ENCODE measurements at places on chromosomes 3 and 15.

- no peak for DNase-seq
Measured at GRCh38 chr3:187519428-187519890, 150.7 kb downstream of the SST start.

DNA sequence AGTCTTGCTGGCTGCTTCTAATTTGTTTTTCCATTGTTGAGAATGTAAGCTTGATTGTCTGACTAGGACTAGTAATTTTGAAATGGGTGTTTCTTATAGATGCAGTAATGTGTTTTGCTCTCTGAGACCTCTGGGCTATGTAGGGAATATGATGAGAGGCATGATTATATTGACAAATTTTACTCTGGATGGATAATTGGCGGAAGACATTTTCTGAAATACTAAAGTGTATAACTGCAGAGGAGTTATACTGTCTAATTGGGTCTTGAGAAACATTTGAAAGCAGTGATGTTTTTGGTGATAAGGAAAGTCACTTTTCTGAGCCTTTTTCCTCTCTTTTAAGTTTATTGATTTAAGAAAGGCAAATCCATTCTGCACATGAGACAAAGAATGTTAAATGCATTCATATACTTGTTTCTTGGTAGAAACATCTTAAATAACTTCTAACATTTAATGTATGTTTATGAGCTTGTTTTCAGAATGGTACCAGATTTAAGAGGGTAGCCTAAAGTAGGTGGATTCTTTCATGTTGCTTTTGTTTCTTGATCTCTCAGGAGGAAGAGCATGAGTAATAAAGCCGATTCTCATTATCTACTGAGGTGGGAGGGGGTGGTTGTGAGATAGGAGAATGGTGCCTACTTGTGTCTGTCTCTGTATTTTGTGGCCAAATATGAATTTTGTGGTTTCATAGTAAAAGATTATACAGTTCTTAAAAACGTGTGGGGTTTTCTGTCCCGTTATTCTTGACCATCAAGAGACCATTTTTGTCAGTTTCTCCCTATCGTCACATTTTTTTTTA is 2.0 kb downstream of the ATP2C1 start:
- no peak for DNase-seq

DNA sequence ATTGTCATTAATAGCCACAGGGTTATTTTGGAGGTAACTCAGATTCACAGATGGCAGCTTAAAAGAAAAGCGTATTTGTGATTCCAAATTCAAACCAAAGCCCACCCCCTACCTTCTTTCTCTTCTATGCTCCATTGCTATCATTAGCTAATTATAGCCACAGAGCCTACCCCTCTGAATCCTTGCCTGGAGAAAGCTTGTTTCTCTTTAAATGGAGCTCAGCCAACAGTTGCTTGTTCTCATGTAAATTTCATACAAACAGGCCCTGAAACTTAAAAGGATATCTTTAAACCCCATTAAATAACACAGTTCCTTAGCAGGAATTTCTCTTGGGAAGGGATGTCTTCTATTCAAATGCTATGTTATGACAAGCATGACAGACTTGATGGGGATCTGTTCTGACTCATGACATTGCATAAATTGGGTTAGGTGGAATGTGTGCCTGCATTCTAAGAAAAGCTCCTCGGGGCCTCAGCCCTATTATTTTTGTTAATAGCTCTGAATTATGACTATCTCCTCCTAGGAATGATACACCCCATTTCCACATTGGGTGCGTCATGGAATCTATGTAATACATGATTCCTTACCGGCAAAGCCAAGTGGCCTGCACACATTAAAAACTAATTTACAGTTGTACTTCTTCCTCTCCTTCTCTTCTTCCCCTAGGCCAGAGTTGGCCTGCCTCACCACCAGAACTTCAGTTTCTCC is 265.8 kb downstream of the TAFA4 start:
- DNase-seq = no peak

DNA sequence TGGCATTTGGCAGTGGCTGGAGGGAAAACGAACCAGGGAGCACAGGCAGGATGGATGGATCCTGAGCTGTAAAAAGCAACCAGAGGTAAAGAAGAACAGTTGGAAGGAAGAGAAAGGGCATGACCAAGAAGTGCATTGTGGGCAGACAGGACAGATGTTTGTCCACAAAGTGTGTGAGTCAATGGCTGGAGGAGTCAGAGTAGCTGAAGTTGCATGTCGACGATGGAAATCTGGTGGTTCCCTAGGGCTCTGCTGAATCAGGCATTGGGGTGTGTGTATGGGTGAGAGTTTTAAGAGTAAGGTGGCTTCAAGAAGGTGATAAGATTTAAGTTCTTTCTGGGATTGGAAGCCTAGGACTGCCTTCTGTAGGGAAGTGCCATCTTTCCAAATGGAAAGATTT is 214.0 kb upstream of the BHLHE40 start:
- no peak for DNase-seq

GRCh38 chr3:79040701-79041100 is 727.1 kb downstream of the ROBO1 start:
- DNase-seq = no peak

- DNase-seq = no peak
Measured at GRCh38 chr3:195030791-195031321, 240.1 kb downstream of the XXYLT1 start.

DNA sequence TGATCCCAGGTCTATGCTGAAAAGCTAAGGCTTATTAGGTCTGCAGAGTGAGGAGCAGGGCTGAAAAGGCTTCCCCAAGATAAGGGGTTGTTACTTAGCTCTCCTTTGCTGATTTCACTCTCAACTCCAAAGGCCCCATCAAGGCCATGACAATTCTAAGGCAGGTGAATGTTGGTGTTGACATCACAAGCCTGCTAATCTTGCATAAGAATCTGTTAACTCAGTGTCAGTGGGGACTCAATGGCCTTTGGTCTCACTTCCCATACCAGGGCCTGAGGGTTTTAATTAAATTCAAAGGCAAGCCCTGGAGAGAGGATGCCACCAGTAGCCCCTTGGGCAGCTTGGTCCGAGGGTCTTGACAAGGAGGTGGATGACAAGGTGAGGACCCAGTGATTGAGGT is 9.4 kb upstream of the ALAS1 start:
- DNase-seq = no peak

DNA sequence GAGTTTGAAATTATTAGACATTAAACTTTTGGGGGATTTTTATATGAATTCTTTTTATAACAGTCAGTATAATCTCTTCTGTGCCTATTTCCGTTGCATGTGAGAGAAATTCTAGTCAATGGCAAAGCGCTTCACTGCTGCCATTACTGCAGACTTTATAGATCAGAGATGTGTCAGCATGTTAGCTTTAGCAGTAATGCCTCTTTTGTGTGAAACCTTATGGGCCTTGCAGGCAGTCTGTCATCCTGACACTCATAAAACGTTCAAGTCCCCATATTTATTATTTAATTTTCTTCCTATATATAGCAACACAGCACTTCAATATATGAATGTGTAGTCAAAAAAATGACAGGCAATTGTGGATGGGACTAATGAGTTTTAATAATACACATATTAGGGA is 191.0 kb downstream of the NLGN1 start:
- no peak for DNase-seq

- DNase-seq = no peak
Measured at GRCh38 chr15:93066834-93067648, 22.0 kb downstream of the RGMA start.

- no peak for DNase-seq
Measured at GRCh38 chr3:127019449-127019848, 36.5 kb downstream of the PLXNA1 start.

DNA sequence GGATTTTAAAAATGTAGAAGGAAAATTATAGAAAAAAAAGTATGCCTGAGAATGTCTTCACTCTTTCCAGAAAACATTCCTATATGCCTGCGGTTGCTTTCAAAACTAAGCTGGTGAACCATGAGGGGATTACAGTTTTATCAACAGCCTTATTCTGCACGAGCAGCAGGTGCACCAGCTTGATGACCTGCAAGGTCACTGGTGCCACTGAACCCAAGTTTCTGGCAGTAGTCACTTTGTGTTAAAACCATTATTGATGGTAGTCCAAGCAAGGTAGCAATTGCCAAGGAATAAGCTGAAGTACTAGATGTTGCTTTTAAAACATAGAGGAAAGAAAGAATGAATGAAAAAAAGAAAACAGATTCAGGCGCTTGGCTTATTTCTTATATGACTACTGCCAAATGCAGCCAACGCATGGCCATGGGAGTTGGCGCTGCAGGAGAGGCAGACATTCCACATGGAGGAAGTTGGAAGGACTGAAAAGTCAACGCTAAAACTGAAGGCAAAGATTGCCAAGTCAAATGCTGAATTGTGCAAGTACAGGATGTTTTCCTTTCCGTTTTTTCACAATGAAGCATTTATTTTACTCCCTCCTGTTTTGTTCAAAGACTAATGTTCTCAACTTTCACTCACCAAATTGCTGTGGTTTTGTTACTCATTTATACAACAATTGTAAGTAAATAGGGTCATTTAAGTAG is 601.4 kb downstream of the CADM2 start:
- no peak for DNase-seq

DNA sequence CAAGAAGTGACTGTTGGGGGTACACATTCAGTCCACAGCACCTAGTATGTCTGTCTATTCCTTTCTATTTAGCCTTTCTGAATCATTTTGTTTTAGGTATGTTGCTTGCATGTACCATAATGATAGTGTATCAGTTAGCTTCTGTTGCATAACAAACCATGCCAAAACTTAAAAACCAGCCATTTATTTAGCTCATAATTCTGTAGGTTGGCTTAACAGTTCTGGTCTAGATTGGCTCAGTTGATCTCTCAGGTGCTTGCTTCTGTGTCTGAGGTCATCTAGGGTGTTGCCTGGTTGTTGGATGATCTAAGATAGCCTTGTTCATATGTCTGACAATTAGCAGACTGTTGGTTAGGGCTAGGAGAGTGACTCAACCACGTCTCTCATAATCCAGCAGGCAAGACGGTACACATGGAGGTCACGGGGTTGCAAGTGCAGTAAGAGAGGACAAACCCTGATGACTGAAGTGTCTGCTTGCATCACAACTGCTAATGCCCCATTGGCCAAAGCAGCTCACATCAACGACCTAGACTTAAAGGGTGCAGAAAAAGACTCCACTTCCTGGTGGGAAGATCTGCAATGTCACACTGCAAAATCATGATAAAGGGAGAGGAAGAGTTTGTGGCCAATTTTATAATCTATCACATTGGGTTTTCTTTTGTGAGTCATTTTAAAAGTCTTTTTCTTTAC is 6.8 kb upstream of the PDCD6IP start:
- no peak for DNase-seq
